ENCODE measurements at places on chromosomes 5 and 9.

GRCh38 chr9:117101008-117101407 is 313.8 kb downstream of the ASTN2 start:
- DNase-seq, result no peak

GRCh38 chr9:88533951-88534455 is 975 bp upstream of the NXNL2 start:
- no peak for DNase-seq

- DNase-seq, result no peak
These were observed 10.0 kb downstream of the TRAF1 start for GRCh38 chr9:120916588-120916987.

- DNase-seq, result no peak
These were observed 117.9 kb downstream of the SGCD start for GRCh38 chr5:156444753-156445291.

GRCh38 chr5:104538734-104539133 is 976.1 kb upstream of the NUDT12 start:
- DNase-seq, result no peak

- no peak for DNase-seq
These were observed 51.4 kb downstream of the GTF3C4 start for GRCh38 chr9:132721661-132722060.

DNA sequence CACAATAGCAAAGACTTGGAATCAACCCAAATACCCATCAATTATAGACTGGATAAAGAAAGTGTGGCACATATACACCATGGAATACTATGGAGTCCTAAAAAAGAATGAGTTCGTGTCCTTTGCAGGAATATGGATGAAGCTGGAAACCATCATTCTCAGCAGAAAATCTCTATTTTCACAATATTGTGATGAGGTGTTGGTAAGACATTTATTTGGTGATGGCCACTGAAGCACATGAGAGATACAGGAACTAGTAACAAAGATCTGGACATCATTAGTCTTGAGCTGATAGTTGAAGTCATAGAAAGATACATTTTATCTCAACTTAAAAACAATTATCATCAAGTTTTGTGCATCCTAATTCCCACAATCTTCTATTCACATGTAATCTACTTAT is 70.6 kb downstream of the RAB3C start:
- no peak for DNase-seq

GRCh38 chr5:147310059-147310704 is 75.4 kb downstream of the STK32A start:
- DNase-seq, result no peak

DNA sequence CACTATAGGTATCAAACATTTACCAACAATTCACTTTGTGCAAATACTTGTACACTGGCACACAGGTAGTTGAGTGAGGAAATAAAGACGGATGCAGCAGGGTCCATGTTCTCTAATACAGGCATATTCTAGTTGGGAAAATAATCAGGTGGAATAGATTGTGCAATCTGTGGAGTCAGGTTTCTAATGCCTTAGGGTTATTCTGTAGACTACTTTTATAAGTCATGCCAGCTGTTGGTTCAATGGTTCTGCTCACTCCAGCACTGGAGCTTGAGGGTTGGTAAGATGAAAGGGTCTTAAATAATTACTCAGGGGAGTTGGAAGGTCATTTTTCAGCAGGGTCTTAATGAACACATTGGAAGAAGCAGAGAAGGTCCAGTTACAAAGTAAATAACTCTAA is 690.3 kb upstream of the DMAC1 start:
- DNase-seq, result no peak
